Inflammatory macrophage treated with lipopolysaccharide for 4 hours (primary cell): ENCODE measurements at places on chromosomes 12 and 14.

DNA sequence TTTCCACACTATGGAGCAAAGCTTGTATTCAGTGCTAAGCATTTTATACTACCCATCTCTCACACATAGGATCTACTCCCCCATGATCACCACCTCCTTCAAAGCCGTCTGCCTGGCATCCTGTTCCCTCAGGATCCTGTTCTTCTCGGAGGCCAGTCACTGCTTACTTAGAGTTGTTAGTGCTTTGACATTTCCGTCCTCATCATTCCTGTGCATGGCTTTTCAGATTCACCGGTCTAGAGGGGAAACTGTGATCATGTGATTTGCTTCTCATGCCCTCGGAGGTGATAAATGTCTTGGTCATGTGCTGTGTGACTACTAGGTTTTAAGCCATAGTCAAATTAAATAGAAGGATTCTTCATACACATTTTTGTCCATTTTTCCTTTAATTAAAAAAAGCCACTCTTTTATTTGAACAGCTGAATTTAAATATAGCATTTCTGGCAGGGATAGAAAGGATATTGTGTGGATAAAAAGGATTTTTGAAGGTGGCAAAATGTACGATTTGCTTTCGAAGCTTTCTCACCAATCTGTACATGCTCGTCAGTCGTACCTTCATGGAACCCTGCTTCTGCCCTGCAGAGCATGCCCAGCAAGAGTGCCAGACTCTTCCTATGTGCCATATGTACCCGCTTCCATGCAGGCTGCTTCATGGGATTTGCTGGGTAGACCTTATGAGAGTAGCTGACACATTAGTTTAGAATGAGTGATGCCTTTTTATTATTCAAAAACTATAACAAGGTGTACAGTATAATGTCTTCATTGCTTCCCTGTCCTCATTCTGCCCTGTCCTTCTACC is 53.3 kb downstream of the BMAL2 start:
- no peak for DNase-seq

- no peak for DNase-seq
These were observed 459.4 kb downstream of the ETNK1 start for GRCh38 chr12:23084236-23084995.

GRCh38 chr12:62893276-62893675 is 41.7 kb downstream of the PPM1H start:
- DNase-seq: no peak

DNA sequence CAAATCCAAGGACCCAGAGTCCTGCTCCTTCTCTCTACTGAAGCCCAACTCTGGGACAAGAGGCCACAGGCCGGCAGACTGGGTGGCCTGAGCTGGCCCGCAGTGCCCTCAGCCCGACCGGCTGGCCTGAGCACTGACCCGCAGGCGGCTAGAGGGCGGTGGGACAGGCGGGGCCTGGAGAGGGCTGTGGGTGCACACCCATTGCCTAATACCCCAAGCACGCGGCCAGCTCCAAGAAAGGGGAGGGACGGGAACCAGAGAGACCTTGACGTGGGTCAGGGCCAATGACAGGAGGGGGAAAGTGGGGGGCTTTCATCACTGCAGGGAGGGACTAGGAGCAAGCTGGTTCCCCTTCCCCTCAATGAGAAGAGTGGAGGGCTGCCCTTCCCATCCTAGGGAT is 2.0 kb upstream of the WNT10B start:
- DNase-seq: peak; percentile 57

- no peak for DNase-seq
These were observed 4.0 kb upstream of the RNASE4 start for GRCh38 chr14:20680363-20680762.

GRCh38 chr12:38669530-38669929 is 235.9 kb downstream of the CPNE8 start:
- no peak for DNase-seq

- DNase-seq: no peak
These were observed 441 bp downstream of the E2F7 start for GRCh38 chr12:77064896-77065360.

DNA sequence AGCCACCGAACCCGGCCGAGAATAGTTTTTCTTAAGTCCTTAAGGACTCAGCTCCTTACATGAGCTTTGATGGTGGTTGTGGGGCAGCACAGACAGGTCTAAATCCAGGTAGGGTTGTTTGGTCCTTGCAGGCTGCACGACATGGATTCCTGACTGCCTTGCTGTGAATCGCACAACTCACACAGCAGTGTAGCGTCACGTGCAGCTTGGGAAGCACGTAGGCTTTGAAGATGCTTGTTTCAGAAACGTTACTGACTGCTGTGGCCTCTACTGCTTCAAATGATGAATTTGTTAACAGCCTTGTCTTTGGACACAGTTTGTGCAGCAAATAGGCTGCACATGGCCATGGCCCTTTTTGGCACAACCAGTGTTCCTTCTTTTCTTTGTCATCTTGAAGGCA is 29.9 kb downstream of the ZBTB42 start:
- no peak for DNase-seq

GRCh38 chr14:52547526-52547925 is 4.8 kb downstream of the TXNDC16 start:
- no peak for DNase-seq

GRCh38 chr12:130280742-130281141 is 56.9 kb upstream of the PIWIL1 start:
- no peak for DNase-seq

DNA sequence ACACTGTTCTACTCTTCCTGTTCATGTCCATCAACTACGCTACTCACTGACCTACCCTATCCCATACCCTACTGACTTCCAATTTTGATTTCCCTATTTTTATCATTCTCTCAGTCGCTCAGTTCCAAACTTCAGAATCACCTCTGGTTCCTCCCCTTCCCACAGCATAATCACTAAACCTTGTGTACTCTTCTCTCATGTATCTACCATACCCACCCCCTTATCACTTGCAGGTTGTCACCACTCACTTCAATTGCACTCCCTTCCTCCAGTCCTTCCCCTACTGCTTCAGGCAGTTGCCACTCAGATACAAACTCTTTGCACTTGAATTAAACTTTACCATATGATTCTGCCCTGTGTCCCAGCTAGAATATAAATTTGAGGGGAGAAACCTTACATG is 6.3 kb downstream of the RACGAP1 start:
- DNase-seq: no peak

DNA sequence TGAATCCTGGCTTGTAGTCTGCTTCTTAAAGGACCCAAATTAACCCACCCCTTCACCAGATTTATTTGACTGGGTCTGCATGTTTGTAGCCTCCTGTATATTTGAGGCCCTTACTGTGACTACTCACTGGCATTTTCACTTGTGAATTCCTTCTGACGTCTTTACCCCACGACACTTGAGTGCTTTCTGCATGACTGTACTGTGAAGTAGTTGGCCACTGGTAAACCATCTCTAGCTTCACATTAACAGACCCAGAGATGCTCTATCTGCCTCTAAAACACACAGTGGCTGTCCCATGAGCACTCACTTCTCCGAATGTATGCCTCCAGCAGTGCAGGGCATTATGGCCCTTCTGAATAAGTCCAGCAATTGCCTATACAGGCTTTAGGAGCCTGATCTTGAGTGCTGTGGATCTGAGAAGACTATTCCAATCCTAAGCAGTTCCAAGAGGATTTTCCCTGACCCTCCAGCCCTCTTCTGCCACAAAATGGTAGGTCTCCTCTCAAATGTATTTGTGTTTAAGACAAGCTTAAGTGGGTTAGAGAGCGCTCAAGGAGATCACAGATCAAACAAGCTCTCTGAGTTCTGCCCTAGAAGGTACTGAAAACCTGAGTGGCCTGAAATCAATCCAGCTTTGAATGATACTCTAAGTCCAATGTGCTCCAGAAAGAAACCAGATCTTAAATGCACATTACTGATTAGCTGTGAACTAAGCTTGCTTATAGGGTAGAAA is 534.7 kb downstream of the RPS29 start:
- no peak for DNase-seq

DNA sequence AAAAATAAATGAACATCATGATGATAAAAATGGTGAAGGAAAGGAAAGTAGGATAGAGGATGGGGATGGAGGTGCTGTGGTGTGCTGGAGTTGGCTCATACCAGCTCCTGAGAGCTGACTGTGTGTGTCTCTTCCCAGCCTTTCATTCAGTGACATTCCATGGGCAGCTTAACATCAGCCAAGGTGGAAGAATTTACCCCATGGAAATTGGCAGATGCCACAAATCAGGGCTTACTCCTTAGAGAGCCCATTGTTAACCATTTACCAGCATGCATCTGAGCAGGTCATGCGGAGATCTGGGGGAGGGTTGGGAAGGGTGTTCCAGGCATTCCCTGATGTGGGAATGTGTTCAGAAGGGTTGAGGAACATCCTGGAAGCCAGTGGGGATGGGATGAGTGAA is 164.7 kb upstream of the MYL2 start:
- DNase-seq: no peak

GRCh38 chr14:28656704-28657255 is 109.8 kb upstream of the FOXG1 start:
- no peak for DNase-seq

GRCh38 chr12:56932867-56933266 is 1.3 kb downstream of the SDR9C7 start:
- DNase-seq: peak; percentile 74

GRCh38 chr12:104669089-104669721 is 212.5 kb downstream of the CHST11 start:
- DNase-seq: no peak

GRCh38 chr12:109737126-109737525 is 23.5 kb downstream of the FAM222A start:
- DNase-seq: no peak

DNA sequence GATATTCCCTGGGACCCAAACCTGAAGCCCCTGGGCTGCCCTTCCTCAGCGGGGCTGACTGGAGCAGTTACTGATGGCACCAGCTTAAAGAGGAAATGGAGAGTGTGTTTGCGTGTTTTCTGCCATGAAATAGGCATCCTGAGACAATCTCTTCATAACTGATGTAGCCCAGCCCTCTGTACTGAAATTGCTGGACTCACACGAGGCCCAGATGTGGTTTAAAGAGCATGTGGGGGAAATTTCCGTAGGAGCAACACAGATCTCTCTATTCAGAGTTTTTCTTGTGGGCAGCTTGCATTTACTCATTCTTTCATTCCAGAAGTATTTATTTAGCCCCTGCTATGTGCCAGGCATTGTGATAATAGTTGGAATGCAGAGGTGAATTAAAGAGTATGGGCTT is 782.1 kb upstream of the TBX3 start:
- no peak for DNase-seq

- DNase-seq: no peak
These were observed 11.6 kb downstream of the WNT5B start for GRCh38 chr12:1640328-1641234.

- DNase-seq: no peak
These were observed 207.3 kb downstream of the DAD1 start for GRCh38 chr14:22381766-22382165.

GRCh38 chr12:3718100-3718499 is 34.8 kb downstream of the CRACR2A start:
- peak; percentile 78 for DNase-seq

DNA sequence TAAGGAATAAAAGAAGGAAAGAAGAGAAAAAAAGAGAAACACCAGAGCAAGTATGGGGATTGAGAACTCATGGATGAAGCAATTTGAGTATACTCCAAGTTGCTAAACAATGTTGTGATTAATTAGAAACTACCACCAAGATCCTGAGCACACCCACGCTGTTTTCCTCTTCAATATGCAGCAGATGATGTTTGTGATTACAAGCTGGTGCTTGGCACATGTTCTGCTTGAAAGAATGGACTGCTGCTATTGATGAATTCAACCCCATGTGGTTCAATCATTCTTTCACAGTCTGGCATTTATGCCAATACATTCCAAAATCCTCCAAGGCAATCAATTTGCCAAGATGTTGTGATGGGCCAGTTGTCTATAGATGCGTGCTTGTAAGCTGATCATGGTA is 146.8 kb downstream of the SLC2A13 start:
- no peak for DNase-seq

- no peak for DNase-seq
These were observed 127.0 kb downstream of the SCAF11 start for GRCh38 chr12:45863332-45863731.

DNA sequence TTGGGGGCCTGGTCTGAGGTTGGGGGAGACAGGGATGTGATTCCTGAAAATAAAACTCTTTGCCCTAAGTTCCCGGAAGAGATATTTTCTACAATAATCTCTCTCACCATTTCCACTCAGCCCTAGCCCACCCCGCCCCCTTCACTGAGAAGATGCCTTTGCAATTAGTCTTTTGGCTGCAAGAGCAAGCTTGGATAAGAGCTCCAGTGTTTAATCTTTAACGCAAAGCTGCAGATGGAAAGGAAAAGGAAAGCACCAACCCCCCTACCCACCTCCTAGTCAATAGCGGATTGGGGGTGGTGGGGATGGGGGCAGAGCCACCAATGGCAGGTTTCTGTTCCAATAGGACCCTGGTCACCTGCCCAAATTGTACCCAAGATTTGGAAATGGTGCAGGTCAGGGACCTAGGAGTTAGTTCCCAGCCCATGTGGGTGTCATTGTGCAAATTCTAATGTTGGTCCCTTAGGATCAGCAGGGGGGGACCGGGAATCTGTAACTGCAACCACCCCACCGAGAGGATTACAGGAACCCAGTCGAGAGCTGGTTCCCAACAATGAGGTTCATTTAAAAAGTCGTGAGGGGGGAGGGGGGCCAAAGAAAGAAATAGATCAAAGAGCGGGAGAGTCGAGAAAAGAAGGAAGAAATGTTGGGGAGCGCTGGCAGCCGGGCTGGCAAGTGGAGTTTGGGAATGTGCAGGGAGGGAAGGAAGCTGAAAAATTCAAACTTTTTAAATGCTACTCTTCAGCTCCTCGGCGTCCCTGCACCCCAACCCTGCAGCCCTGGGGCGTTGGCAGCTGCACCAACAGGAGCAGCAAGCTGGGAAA is 1.6 kb downstream of the ZFP36L1 start:
- DNase-seq: no peak

DNA sequence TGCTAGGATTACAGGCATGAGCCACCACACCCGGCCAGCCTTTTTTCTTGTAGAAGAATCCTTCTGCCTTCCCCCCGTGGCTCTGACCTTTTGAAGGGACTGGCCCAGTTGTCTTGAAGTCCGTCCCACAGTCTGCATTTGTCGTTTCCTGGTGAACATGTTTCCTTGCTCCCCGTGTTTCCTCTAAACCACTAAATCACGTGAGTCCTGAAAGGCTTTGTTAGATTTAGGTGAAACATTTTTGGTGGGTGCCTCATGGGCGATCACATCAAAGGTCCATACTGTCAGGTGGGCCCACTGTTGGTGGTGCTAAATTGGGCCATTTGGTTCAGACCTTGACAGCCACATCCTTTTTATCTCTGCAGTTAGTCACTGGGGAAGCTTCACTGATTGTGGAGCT is 26.3 kb downstream of the MLXIP start:
- peak; percentile 28 for DNase-seq

- no peak for DNase-seq
These were observed 42.9 kb upstream of the ATP23 start for GRCh38 chr12:57898308-57898970.

GRCh38 chr12:109961201-109961600 is 35.0 kb downstream of the GIT2 start:
- DNase-seq: no peak

- no peak for DNase-seq
These were observed 20.4 kb downstream of the GPR65 start for GRCh38 chr14:88025313-88025712.
